ENCODE measurements at places on chromosomes 2 and 18. TPM values are rescaled to one million over a fixed set of nuclear protein-coding genes. Genes with fewer than 3 reads are reported as not detected.

DNA sequence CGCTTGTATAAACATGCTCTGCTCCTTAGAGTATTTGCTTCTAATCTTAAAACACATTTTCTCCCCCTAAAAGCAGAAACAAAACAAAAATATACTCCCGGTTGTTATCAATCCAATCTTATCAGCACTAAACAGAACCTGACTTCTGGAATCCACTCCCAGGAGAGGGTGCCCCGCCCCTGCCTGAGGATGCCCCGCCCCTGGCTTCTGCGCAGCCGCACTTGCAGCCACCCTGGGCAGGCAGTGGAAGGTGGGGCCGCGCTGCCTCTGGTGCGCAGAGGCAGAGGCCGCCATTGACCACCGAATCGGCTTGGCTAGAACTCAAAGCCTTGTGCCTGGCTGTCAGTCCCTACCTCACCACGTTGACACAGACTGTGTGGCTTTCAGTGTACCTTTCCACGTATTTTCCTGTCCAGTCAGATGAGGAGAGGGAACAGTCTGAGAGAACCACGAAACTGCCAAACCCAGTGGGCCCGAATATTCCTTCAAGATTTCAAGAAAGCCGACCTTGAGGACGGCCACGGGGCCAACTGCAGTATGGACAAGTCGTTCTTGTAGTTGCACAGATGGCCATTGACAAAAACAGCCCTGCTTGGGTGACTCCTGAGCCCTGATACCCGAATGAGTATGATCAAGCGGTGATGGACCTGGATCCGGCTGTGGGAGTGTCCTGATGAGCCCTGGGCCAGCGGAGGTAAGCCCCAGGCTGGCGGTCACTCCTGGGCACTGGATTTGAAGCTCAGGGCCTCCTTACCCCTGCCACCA is 46.2 kb upstream of the ARHGAP28 start:
- DNase-seq = no peak

DNA sequence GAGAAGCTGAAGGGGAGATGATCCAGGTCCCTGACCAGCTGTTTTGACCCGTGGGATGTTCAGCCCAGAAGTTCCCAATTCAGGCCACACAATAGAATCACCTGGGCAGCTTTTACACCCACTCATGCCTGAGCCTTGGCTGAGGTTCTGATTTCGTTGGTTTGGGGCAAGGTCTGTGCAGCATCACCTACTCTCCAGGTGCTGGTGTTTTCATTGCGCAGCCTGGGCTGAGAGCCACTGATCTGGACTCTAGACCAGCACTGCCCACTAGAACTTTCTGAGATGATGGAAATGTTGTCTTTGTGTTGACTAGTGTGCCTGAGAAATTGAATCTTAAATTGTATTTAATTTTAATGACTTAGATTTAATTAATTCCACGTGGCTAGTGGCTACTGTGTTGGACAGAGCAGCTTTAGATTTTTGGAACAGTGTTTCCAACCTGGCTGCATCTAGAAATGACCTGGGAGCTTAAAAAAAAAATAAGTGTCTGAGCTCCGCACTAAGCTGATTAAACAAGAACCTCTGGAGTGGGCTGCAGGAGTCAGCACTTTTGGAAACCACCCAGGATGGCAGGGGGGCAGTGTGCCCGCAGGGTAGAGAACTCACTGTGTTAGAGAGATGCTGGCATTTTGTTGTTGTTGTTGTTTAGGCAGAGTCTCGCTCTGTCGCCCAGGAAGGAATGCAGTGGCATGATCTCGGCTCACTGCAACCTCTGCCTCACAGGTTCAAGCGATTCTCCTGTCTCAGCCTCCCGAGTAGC is 33.7 kb downstream of the DYSF start:
- DNase-seq = no peak

DNA sequence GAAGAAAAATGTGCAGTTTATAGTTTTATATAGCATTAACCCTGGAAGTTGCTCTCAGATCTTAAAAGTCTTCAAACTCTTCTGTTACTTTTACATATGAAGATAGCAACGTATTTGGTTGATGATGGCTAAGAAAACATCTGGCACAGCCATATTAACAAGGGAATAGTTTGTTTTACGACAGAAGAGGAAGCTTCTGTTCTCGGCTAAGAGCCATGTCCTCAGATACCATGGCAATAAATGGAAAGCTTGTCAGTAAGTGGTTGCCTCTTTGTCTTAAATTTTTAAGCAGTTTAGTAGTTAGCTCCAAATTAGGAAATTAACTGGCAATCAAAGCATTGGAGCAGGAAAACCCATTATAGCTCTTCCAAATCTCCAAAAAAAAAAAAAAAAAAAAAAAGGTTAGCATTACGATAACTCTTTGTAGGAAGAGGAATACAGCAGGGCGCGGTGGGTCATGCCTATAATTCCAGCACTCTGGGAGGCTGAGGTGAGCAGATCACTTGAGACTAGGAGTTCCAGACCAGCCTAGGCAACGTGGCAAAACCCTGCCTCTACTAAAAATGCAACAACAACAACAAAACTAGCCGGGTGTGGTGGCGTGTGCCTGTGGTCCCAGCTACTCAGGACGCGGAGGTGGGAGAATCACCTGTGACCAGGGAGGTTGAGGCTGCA is 4.5 kb upstream of the STON1 start:
- DNase-seq = no peak

- DNase-seq = no peak
Measured at GRCh38 chr18:13487237-13487636, 239.1 kb downstream of the FAM210A start.

DNA sequence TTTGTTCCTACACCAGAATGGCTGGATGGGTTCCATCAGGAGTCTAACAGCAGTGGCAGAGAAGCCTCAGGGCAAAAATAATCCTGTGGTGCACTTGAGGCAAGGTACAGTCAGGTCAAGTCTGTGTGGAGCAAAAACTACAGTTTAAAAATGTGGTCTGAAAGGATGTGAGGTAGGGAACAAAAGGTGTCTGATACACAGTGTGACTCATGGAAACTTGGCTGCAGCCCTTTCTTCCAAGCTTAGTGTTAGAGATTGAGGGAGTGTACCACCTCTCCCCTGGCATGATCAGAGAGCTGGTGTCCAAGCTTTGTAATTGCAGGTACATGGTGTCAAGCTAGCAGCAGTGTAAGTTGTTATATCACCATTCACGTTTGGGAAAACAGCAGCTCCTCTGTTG is 8.9 kb downstream of the ANKAR start:
- DNase-seq = no peak

GRCh38 chr2:145846982-145847381 is 1327.1 kb upstream of the ZEB2 start:
- no peak for DNase-seq

DNA sequence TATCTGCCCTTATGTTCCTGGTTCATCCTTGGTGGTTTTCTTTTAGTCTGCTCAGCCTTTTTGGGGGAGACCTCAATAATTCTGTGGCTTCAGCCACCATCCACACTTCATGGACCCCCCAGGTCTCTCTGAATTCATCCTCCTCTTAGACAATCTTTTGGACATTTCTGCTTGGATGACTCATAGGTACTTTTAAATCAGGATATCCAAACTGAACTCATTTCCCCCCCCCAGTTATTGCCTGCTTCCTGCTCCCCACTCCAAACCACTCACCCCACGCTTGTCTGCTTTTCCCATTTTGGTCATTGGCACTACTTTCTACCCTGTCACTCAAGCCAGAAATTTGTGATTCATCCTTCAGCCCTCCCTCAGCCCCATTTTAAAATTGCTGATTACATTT is 78.5 kb downstream of the TANC1 start:
- no peak for DNase-seq

DNA sequence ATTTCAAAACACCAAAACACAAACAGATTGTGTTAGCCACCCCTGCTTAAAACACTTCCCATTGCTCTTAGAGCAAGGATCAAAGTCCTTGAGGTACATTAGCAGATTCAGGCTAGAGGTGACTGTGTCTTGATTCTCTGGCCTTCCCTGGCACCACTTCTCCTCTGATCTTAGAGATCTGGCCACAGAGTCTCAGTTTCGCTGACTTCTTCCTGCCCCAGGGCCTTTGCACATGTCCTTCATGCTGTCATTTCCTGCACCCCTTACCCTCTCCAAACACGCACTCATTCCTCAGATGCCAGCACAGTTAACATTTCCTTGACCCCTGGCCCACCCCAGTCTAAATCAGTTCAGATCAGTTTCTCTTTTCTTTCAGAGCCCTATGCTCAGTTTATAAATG is 16.9 kb downstream of the CXCR4 start:
- no peak for DNase-seq

DNA sequence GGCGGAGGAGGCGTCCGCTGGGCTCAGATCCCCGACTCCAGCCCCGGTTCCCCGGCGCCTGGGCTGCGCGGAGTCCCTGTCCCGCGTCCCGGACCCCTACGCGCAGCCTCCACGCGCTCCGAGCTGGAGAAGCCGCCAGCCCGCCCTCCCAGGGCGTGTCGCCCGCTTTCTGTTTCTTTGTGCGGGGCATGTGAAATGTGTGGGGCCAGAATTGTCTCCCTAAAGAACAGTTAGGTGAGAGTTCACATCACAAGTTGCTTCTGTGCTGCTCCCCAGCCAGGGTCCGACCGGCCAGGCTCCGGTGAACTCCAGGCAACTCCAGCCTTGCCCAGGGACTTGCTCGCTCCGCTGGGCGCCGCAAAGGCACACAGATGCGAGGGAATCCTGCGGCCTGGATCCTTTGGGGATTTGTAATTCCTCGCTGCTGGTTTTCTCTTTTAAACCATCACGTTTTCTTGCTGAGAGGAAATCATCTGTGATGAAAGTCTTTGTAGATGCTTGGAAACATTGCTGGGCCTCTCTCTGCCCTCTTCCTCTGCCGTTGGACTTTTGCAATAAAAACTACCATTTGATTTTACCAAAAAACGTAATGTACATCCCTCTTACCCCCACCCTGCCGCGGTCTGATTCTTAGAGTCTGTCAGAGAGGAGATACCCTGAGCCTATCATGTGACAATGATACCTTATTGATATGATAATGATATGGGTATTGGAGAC is 631 bp downstream of the GYPC start:
- DNase-seq = no peak

DNA sequence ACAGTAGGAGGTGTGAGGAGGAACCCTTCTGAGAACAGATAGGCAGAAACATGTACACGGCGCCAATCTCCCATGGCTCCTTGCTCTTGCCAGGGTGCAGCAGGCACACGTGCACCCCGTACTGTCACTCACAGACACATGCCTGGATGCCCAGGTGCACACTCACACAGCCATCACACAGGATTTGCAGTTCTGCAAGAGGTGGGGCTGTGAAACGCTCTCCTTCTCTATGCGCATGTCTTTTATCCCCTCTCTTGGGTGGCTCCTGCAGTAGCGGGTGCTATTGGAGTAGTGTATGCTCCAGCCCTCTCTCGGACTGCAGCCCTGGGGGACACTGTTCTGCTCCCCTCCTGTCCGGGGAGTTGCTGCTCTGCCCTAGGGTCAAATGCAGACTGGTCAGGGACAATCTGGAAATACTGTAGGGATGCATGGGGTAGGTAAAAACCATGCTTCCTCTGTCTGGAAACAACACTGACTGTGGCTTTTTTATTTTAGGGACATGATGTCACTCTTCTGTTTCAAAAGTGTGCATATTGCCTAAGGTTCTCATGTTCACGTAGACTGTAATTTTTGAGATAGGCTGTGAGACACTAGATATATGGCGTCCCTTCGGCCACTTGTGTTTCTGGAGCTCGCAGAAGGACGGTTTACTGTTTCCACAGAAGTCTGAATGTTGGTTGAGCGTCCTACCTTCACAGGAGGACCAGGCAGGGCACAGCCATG is 118.5 kb downstream of the PRKCE start:
- no peak for DNase-seq

DNA sequence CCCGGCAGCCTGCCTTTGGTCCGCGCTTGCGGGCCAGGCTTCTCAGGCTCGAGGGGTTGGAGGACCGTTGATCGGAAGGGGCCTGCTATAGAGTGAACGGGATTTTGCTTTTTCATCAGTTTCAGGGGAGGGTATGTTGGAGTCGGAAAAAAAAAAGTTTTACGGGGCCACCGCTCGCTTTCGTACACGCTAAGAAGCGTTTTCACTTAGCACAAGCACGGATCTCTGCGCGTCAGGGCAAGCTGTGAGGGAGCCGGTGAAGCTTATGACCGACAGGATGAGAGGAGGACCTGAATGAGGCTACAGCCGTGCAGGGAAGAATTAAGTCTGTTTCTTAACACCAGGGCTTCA is 443 bp downstream of the CPSF3 start:
- DNase-seq = peak; percentile 32

GRCh38 chr2:134440336-134440909 is 186.6 kb downstream of the MGAT5 start:
- DNase-seq = no peak

DNA sequence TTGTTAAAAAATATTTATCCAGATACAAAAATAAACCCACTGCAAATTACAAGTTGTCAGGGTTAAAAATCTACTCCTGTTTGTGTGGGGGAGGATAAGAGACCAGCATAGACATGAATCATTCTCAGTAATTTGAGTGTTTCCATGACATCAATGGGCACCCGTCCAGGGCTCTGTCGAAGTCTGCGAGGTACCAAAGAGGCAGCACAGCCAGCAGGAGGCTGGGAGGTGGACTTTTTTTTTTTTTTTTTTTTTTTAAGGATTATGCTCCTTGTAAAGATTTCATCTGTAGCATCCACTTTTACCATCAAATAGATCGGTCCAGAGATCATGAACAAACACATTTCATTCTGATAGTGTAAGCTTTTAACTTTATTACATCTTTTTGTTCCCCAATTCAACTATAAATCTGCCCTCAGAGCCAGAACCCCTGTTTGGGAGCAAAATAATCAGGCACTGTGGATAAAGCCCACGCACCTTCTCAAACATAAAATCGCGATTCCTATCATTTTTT is 182.0 kb downstream of the TCF4 start:
- DNase-seq = peak; percentile 91

DNA sequence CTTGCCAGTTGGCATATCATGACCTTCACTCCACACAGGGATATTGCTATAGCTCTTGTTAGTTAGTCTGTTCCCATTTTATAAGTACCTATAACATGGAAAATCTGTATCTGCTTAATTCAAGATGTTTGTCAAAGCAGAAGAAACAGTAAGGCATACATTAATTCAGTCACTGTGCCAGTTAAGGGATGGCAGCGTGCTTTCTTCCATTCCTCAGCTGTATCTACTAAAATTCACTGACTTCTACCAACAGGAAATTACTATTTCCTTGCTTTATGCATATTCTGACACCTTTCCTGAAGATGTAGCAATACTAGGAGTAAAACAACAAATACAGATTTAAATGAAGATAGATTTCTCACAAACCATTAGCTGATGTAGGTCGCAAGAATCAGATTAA is 59.9 kb downstream of the RNF152 start:
- no peak for DNase-seq

- peak; percentile 92 for DNase-seq
Measured at GRCh38 chr2:171524018-171524401, 1.7 kb downstream of the CYBRD1 start.

DNA sequence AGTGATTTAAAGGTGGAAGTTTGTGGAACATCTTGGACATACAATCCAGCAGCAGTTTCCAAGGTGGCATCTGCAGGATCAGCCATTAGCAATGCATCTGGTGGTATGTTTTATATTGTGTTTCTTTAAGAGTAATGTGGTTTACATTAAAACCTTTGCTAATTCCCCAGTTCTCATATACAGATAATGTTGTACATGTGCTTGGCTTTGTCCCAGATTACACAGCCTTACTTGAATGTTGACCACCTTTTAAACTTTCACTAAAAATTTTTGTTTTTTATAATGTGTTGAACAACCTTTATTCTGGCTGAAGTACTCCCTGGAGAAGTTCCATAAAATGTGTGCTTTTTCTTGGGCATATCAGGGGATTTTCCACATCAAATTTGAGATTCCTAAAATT is 57.5 kb downstream of the MIB1 start:
- DNase-seq = no peak

The CFAP221 gene
- 2.1 TPM for total RNA-seq

The EFEMP1 gene
- total RNA-seq = 155 TPM

The PLB1 gene
- total RNA-seq = 1.2 TPM

The AQP12A gene
- not detected for total RNA-seq

The TBC1D8 gene
- 22.8 TPM for total RNA-seq

The ZSWIM2 gene
- total RNA-seq = not detected

The GAL3ST2 gene
- total RNA-seq = 0.17 TPM

The COL6A3 gene
- total RNA-seq = 3.6 TPM

All from renal cortical epithelial cell (primary cell).